ENCODE measurements at places on chromosomes 16 and 17. TPM values are rescaled to one million over a fixed set of nuclear protein-coding genes. Genes with fewer than 3 reads are reported as not detected.

Gene CHD9NB
- 4.1 TPM for total RNA-seq

GRCh38 chr16:11546608-11547061 lies 40.1 kb downstream of the LITAF start:
- no peak for DNase-seq

DNA sequence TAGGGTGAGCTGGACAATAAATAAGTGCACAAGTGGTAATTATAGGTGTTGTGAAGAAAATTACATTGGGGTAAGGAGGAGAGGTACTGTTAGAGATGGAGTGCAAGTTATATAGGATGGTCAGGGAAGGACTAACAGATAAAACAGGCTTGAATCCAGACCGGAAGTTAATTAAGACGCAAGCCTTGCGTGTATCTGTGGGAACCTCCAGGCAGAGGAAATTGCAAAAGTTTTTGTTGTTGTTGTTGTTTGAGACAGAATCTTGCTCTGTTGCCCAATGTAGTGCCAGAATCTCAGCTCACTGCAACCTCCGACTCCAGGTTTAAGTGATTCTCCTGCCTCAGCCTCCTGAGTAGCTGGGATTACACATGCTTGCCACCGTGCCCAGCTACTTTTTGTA lies 2.4 kb upstream of the ZNF18 start:
- no peak for DNase-seq

DNA sequence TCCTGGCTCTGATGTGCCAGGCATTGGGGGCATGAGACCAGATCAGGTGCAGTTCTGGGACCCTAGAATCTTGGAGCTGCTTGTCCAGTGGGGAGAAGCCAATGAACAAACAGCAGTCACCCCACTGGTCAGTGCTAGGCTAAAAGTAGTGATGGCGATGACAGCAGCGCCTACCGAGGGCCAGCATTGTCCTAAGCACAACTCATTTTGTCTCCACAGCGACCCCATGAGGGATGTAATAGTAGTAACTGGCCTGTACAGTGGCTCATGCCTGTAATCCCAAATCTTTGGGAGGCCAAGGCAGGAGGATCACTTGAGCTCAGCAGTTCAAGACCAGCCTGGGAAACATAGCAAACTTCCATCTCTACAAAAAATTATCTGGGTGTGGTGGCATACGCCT lies 6.2 kb downstream of the SMCR8 start:
- peak; percentile 51 for DNase-seq

Gene KRTAP4-5
- total RNA-seq, result not detected
